ENCODE measurements at places on chromosomes 2 and 18.

DNA sequence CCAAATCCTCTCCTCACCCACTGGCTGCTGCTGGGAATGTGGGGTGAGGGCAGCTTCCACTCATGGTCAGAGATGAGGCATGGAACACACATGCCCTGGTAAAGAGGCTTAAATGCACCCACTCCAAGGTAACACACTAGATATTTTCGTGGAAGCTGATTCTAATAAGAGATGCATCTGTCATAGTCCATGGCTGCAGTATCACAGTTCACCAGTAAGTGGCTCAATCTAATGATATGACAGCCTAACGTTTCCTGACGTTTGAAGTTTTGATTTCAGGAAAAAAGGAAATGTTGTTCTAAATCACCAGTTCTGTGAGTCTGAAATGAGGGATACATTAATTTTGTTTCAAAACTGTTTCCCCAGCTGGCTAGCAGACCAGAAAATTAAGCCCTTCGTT is 38.2 kb downstream of the LCT start:
- no peak for DNase-seq

DNA sequence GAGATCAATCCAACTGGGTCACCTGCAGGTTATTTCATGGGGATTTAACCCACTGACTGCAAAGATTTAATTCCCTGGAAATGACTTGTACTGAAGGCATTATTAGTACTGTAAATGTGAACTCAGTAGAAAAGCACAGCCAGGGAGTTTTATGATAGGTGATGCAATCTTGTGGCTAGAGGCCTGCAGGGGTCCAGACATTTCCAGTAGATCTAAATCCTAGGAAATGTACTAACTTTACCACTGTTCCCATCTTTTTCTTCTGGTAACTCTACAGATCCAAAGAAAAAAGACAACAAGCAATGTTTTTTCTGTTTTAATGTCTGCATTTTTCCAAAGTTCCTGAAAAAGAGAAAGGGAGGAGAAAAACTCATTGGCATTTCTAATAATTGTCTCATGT is 500.1 kb downstream of the ARHGAP15 start:
- DNase-seq, result no peak

- DNase-seq, result no peak
Measured at GRCh38 chr18:37617623-37618022, 52.0 kb upstream of the CELF4 start.

- DNase-seq, result no peak
Measured at GRCh38 chr2:120511536-120511935, 165.6 kb downstream of the INHBB start.

DNA sequence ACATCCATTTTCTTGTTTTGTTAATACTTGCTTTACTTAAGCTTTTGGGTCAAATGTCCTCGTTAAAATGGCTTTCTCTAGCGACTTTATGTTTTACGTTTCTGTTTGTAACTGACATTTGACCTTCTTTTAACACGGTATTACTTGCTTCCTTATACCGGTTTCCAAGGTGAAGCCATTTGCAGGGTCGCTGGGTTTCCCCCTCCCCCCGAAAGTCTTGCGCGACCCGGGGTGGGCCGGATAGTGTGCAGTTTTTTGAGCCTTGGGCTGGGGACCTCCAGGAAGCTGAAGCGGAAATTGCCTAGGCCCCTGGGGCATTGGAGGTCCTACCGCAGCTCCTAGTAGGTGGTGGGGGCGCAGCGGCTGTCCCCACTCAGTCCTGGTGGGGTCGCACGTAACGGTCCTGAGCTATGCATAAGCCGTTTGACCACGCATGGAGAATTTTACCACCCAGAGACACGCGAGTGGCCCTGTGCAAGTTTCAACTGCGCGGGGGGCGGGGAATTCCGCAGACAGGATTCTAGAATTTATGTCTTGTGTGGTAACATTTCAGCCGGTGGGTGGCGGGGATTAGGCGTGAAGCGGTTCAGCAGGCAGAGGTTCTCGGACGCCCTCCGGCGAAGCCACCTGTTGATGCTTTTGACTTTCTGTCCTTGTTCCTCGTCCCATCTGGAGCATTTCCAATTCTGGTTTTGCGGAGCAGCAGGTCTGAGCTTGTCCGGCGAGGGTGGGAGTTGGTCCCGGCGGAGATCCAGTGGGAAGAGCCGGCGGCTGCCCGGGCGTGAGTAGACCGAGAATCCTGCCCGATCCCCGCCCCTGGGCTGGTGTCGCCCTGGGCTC is 2.4 kb downstream of the CFLAR start:
- DNase-seq, result peak; percentile 76

DNA sequence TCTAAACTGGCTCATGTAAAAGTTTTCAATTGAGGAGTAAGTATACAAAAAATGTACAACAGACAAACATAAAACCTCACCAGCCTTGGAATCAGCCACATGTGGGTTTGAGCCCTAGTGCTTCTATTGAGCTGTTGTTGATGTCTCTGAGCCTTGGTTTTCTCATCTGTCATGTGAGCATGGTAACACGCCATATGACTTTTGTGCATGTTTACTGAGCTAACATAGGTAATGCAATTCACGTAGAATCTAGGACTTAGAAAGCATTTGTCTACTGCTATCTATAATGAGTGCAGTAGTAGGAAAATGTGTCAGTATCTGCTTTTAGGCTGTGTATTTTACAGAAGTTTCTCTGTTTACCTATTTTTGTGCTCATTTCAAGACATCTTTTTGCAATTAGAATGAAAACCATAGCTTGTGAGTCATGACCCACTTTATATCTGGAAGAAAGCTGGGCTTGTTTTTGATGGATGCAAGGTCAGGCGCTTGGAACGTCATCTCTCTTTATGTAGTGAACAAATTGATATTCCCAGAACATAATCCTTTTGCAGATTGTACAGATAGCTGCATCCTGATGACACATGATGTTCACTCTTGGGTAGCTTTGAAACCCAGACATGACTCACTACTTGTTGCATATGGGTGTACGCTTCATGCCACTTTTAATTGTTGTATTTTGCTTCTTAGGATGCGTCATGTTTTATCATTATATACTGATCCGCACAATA is 94.3 kb downstream of the RNF144A start:
- DNase-seq, result no peak

DNA sequence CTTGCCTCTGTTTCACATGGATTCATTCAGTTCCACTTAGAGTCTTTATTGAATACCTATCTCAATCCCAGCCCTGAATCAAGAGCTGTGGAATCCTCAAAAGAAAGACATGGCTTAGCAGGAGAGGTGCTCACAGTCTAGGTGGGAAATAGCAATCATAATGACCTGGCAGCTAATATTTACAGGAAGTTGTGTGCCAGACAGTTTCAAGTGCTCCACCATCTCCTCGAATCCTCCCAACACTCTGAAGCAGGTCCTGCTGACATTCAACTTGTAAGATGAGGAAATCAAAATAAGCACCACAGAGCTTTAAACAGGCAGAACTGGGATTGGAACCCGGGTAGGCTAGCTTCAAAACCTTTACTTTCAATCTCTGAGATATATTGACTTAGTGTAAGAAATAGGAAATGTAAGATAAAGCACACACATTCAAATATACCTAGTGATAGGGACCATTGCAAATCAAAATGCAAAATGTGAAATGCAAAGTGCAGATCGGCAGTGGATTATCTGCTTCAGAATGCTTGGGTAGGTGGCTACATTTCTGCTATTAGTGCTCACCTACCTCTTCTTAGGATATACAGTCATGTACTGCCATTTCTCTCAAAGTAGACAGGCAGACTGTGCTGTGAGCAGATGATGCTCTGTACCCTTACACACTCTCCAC is 182.0 kb downstream of the PRKCE start:
- DNase-seq, result no peak

DNA sequence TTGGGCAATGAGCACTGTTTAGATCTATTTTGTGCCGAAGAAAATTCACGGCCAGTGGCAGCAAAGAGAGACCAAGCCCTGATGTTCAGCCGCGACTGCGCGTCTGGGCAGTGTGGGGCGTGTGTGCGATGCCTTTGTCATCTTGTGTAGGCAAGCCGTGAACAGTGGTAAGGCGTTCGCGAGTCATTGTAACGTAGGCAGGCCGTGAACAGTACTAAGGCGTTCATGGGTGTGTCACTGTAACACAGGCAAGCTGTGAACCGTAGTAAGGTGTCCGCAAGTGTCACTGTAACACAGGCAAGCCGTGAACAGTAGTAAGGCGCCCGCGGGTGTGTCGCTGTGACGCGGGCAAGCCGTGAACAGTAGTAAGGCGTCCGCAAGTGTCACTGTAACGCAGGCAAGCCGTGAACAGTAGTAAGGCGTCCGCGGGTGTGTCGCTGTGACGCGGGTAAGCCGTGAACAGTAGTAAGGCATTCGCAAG is 99.9 kb downstream of the NFATC1 start:
- no peak for DNase-seq

- DNase-seq, result no peak
Measured at GRCh38 chr18:6592522-6592921, 137.0 kb upstream of the ARHGAP28 start.

DNA sequence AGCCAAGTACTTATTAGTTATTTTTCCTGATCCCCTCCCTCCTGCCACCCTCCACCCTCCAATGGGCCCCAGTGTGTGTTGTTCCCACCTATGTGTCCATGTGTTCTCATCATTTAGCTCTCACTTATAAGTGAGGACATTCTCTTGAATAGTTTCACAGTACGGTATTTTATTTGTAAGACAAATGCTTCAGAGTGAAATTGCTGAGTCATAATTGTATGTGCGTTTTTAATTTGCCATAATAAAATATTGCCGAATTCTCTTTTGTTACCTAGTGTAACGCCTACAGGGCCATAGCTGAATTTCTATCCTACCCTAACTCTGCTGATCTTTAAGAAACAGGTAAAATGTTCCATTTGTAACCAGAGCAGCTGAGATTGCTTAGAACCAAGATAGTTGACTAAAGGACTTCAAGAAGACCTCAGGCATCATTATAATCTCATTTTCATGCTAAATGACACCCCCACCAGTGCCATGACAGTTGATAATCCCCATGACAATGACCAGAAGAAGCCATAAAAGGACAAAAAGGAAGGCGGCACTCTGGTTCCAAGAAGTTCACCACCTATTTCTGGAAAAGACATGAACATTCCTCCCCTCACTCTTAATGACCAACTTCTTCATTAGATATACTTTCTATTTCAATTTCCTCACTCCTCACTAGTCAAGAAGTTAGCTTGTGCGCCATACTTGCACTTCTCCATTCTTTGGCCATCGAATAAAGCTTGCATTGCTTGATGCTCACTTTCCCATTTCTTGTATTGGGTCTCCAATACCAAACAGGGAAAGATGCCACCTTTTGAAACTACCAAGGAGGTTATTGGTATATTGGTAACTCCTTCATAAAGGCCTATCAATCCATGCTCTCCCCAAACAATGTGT is 18.4 kb downstream of the SCN9A start:
- DNase-seq, result no peak

GRCh38 chr2:216081487-216082116 is at the start of the genes PECR and TMEM169:
Gene PECR, minus strand, starts transcription at chr2:216081809. Its CDS starts 68 bp downstream, at chr2:216081741.
Gene TMEM169, plus strand, starts transcription at chr2:216081919. Its CDS starts 14,045 bp downstream, at chr2:216095964.
- peak; percentile 30 for DNase-seq

Measured in activated naive CD4-positive, alpha-beta T cell (primary cell).